NCI-H2081 (cell line): ENCODE measurements at places on chromosomes 5 and 9.

DNA sequence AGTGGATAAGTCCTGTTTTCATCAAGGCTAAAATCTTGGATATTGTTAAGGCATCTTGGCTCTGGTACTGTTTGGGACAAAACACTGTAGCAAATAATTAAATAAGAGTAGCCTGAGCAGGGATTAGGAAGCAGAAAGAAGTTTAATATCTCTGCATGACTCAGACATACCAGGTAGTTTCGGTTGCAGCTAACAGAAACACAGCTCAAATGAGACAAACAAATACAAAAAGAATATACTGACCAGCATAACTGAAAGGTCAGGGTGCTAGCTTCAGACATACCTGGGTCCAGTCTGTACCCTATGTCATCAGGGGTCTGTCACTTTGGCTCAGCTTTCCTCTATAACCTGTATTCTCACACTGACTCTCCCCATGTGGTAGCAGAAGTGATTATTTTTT is 156.4 kb upstream of the MAP3K1 start:
- no peak for DNase-seq

DNA sequence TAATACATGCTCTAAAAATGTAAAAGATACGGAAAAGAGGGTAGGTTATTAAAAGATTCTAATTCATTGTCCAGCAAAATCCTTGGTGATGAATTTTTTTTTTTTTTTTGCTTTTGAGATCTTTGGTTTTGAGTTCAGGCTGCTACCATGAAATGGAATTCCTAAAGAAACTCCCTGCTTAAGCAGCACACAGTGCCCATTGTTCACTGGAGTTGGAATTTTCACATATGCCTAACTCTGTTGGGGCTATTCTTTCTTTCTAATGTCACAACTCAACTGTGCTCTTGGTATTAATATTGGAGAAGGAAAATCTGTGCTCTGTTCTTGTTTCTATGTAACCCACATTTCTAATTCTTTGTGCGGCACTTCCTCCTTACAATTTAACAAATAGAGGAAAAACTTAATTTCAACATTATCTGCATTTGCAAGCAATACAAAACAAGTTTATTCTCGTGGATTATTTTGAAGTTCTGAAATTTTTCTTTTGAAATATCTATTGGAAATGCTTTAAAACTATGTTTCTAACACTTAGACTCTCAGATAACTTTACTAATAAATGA is 21.6 kb downstream of the MATR3 start:
- no peak for DNase-seq

GRCh38 chr5:77906806-77907205 is 130.7 kb upstream of the TBCA start:
- no peak for DNase-seq

- DNase-seq, result no peak
These were observed 175.8 kb upstream of the KLF9 start for GRCh38 chr9:70590315-70590677.

GRCh38 chr9:36828611-36829013 is 205.5 kb downstream of the PAX5 start:
- DNase-seq, result no peak

GRCh38 chr9:71582347-71582746 is 186.0 kb downstream of the CEMIP2 start:
- DNase-seq, result no peak

DNA sequence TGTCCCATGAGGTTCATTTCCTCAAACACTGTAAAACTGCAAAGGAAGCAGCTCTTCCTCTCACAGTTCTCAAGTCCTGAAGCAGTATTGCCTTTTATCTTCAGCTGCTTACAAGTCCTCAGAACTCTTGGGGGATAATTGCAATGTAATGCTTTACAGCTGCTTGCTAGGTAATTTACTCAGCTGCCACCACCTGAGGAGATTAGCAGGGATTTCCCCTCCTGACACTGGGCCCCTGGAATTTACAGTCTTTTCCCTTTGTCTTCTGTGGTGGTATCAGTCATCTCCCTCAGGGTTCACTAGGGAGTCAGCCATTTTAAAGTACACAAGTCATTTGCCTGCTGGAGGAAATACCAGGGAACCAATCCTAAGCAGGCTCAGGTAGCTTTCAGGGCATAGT is 754.3 kb upstream of the GRAMD2B start:
- DNase-seq, result peak; percentile 97

GRCh38 chr5:40288800-40289485 is 390.8 kb upstream of the PTGER4 start:
- DNase-seq, result no peak
